ENCODE measurements at places on chromosomes 4 and X. TPM values are rescaled to one million over a fixed set of nuclear protein-coding genes. Genes with fewer than 3 reads are reported as not detected.
A peak's percentile ranks its signal among the peaks of the same experiment; 100 is the strongest.

RWDD4 gene
- total RNA-seq = 19.3 TPM

FGFBP2 gene
- total RNA-seq = not detected

PLAC1 gene
- total RNA-seq = 0.68 TPM

BMX gene
- total RNA-seq = not detected

SYTL5 gene
- 0.15 TPM for total RNA-seq

PRMT9 gene
- 10.5 TPM for total RNA-seq

FSTL5 gene
- not detected for total RNA-seq

SLBP gene
- 67.0 TPM for total RNA-seq

PABPC1L2A gene
- 0.35 TPM for total RNA-seq

SMIM10L2A gene
- total RNA-seq = 18.3 TPM

IL1RAPL1 gene
- 0.33 TPM for total RNA-seq

RHOXF2 gene
- total RNA-seq = not detected

DNA sequence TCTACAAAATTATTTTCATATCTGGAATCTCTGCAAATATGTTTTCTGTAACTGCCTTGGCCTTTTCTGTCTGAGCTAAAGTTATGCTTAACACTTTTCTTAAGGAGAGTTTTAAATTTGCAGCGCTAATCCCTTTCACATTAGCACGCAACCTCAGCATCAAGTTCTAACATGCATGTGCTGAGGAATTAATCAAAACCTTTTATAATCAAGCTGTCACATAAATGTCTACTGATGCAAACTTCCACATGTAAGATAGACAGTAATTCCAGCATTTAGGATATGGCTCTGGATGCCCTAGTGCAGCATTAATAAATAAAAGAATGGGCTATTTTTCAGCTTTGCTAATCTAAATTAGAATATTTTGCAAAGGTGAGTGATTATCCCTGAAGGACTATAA lies 17.5 kb upstream of the NEIL3 start:
- no peaks in the 10 kb centered on the region for H3K4me1 ChIP-seq
- no peaks in the 10 kb centered on the region for H3K36me3 ChIP-seq
- no peak for DNase-seq
- no peaks in the 10 kb centered on the region for H3K27me3 ChIP-seq
- H3K27ac ChIP-seq = no peak overlapping the region

DNA sequence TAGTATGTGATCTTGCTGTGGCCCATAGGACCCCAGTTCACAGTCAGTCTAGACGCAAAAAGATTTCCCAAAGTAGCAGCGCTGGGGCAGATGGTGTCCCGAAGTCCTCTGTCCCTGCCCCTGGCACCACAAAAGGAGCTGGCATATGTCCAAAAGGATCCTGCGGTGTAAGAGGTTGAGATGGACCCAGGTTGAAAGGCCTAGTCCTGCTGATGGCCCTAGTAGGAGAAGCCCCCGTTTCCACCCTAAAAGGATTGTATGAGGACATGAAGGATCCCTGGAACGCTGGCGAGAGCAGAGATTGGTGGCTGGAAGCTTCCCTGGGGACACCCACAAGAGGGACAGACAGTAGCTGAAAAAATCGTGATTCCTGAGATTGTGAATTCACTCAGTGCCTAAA lies 58.0 kb upstream of the DCAF8L1 start:
- H3K4me3 ChIP-seq = no peak overlapping the region
- H3K4me1 ChIP-seq = no peaks in the 10 kb centered on the region
- no peak overlapping the region for H3K27ac ChIP-seq

- no peak for DNase-seq
- H3K27ac ChIP-seq = no peak overlapping the region
- no peak overlapping the region for H3K4me3 ChIP-seq
- no peaks in the 10 kb centered on the region for H3K4me1 ChIP-seq
These were observed 28.8 kb downstream of the CCNI start for GRCh38 chr4:77047037-77047436.

DNA sequence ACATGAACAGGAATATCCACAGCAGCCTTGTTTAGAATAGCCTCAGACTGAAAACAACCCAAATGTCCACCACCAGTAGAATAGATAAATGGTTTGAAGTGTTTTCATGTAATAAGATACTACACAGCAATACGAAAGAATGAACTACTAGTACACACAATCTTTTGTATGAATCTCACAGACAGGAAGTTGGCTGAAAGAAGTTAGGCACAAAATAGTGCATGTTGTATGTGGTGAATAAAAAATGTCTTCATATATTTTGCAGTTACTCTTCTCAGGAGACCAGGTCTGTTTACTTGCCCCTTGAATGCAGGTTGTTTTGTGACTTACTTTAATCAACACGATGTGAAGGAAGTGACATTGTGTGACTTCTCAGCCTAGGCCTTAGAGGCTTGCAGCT lies 75.9 kb upstream of the LEF1 start:
- H3K4me1 ChIP-seq = no peaks in the 10 kb centered on the region
- no peak overlapping the region for H3K4me3 ChIP-seq
- no peak for DNase-seq
- H3K27me3 ChIP-seq = no peaks in the 10 kb centered on the region
- H3K36me3 ChIP-seq = no peaks in the 10 kb centered on the region

- peak overlapping the region; percentile 76 for H3K4me3 ChIP-seq
- no peaks in the 10 kb centered on the region for H3K4me1 ChIP-seq
- H3K27ac ChIP-seq = no peak overlapping the region
- peak; percentile 87 for DNase-seq
- peaks cover 6% of the 10 kb centered on the region for H3K27me3 ChIP-seq
These were observed 792 bp downstream of the ADRA2C start for GRCh38 chr4:3766785-3767569.

GRCh38 chr4:1855333-1856070 lies 454 bp downstream of the LETM1 start:
- no peak overlapping the region for H3K27ac ChIP-seq
- DNase-seq = no peak
- H3K4me1 ChIP-seq = no peaks in the 10 kb centered on the region
- H3K4me3 ChIP-seq = peak overlapping the region; percentile 84
- H3K27me3 ChIP-seq = peaks cover 34% of the 10 kb centered on the region

DNA sequence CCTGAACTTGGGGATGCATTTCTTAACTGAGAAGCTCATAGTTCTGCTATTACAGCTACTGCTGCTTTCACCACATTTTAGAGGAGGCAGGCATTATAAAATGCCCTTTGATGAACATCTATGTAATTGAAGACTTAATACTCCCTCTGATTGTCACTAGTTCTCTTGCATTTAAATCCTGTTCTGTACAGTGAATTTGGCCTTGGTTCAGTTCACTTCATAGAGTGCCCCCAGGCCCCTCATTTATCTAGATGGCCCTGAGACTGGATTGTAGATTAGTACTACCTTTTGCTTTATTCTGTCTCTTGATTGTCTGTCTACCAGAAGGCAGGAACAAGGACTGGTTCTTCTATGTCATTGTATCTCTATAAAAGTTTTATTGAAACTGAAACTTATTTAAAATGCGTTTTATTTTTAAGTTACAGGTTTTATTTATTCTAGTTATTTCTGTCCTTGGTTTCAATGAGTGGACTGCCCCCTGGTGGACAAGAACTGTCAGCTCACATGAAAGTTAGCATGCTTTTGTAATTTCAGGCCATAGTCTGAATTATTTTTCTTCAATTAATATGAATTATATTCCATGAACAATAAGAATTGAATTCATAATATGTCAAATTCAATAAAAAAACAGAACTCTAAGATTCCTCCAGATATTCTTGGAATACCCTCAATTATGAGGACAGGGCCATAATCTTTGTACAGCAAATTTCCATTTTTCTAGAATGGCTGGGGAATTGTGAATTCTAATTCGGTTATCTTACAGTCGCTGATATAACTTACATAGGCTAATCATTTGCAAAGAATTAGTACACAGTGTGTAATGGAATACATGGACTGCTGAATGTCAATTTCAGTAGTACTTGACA lies 47.2 kb upstream of the TMEM33 start:
- no peak for DNase-seq
- peaks cover 19% of the 10 kb centered on the region for H3K27me3 ChIP-seq
- no peak overlapping the region for H3K27ac ChIP-seq
- no peaks in the 10 kb centered on the region for H3K4me1 ChIP-seq
- H3K36me3 ChIP-seq = no peaks in the 10 kb centered on the region

DNA sequence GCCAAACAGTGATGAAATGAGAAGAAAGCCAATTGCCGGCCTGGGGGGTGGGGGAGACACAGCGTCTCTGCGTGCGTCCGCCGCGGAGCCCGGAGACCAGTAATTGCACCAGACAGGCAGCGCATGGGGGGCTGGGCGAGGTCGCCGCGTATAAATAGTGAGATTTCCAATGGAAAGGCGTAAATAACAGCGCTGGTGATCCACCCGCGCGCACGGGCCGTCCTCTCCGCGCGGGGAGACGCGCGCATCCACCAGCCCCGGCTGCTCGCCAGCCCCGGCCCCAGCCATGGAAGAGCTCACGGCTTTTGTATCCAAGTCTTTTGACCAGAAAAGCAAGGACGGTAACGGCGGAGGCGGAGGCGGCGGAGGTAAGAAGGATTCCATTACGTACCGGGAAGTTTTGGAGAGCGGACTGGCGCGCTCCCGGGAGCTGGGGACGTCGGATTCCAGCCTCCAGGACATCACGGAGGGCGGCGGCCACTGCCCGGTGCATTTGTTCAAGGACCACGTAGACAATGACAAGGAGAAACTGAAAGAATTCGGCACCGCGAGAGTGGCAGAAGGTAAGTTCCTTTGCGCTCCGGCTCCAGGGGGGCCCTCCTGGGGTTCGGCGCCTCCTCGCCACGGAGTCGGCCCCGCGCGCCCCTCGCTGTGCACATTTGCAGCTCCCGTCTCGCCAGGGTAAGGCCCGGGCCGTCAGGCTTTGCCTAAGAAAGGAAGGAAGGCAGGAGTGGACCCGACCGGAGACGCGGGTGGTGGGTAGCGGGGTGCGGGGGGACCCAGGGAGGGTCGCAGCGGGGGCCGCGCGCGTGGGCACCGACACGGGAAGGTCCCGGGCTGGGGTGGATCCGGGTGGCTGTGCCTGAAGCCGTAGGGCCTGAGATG lies at the start of gene SHOX:
SHOX (plus strand) TSS at position 180 of the 885 bp plus-strand sequence; CDS start at position 287, 107 bp downstream.
- H3K4me1 ChIP-seq = 0 out of 2 replicates have a peak, but pooled peaks cover 2% of the 10 kb centered on the region
- no peaks in the 10 kb centered on the region for H3K36me3 ChIP-seq
- H3K27me3 ChIP-seq = peaks cover 91% of the 10 kb centered on the region
- no peak within 1 kb of the TSS for H3K27ac ChIP-seq
- DNase-seq = peak; percentile 61

- no peaks in the 10 kb centered on the region for H3K27me3 ChIP-seq
- H3K36me3 ChIP-seq = peaks cover 2% of the 10 kb centered on the region
- H3K27ac ChIP-seq = no peak overlapping the region
- no peak overlapping the region for H3K4me3 ChIP-seq
These were observed 116.2 kb downstream of the GATB start for GRCh38 chr4:151644622-151645021.

- H3K4me3 ChIP-seq = peak overlapping the region; percentile 98
- no peak overlapping the region for H3K27ac ChIP-seq
- peaks cover under 1% of the 10 kb centered on the region for H3K4me1 ChIP-seq
- H3K27me3 ChIP-seq = peaks cover 2% of the 10 kb centered on the region
These were observed 855 bp downstream of the KLF3 start for GRCh38 chr4:38664706-38665401.

GRCh38 chrX:136781180-136781797 lies 557 bp upstream of the ARHGEF6 start:
- no peaks in the 10 kb centered on the region for H3K4me1 ChIP-seq
- no peak for DNase-seq
- H3K27ac ChIP-seq = no peak overlapping the region

DNA sequence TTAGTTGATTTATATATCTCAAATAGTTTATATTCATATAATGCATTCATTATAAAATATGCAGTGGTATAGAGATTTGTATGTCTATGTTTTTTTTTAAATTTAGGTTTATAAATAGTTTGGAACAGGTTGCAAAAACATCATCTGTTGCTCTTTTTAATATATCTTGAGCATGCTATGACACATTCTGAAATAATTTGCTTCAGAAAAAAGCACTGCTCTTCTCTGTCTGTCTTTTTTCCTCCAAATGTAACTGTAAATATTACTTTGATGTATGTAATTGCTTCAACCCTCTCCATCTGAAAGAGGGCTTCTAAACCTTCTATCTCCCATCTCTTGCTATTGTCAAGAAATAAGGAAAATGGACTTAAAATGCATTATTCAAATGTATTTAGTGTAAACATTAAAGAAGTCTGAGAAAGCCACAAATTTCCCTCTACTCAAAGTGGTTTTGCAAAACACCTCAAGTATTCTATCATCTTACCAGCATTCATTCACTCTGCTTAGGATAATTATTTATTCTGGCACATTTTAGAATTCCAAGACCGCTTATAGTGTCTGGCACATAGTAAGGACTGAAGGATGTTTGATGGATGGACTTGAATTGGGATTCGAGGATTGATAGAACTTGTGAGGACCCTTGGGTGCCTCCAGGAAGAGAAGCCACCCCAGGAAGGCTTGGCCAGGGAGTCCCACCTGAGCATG lies 87.8 kb downstream of the CLNK start:
- no peaks in the 10 kb centered on the region for H3K4me1 ChIP-seq
- no peaks in the 10 kb centered on the region for H3K27me3 ChIP-seq
- no peak for DNase-seq
- no peaks in the 10 kb centered on the region for H3K36me3 ChIP-seq
- H3K27ac ChIP-seq = no peak overlapping the region

GRCh38 chr4:93203708-93204107 lies 624.8 kb upstream of the ATOH1 start:
- H3K27me3 ChIP-seq = no peaks in the 10 kb centered on the region
- peaks cover 3% of the 10 kb centered on the region for H3K4me1 ChIP-seq
- DNase-seq = peak; percentile 38
- H3K36me3 ChIP-seq = no peaks in the 10 kb centered on the region
- H3K27ac ChIP-seq = no peak overlapping the region

- no peak overlapping the region for H3K27ac ChIP-seq
- no peak overlapping the region for H3K4me3 ChIP-seq
- no peaks in the 10 kb centered on the region for H3K27me3 ChIP-seq
- H3K4me1 ChIP-seq = no peaks in the 10 kb centered on the region
- no peak for DNase-seq
These were observed 59.3 kb upstream of the HS3ST1 start for GRCh38 chr4:11487868-11488544.

- DNase-seq = no peak
- H3K27ac ChIP-seq = no peak overlapping the region
- no peaks in the 10 kb centered on the region for H3K27me3 ChIP-seq
- no peak overlapping the region for H3K4me3 ChIP-seq
- peaks cover 6% of the 10 kb centered on the region for H3K36me3 ChIP-seq
These were observed 27.6 kb upstream of the SRD5A3 start for GRCh38 chr4:55318175-55319129.

GRCh38 chrX:106752101-106752678 lies 25.7 kb downstream of the RNF128 start:
- DNase-seq = peak; percentile 29
- no peaks in the 10 kb centered on the region for H3K36me3 ChIP-seq
- no peak overlapping the region for H3K4me3 ChIP-seq
- no peak overlapping the region for H3K27ac ChIP-seq
- no peaks in the 10 kb centered on the region for H3K27me3 ChIP-seq

- H3K27ac ChIP-seq = no peak overlapping the region
- no peak overlapping the region for H3K4me3 ChIP-seq
- no peaks in the 10 kb centered on the region for H3K36me3 ChIP-seq
- no peaks in the 10 kb centered on the region for H3K27me3 ChIP-seq
These were observed 245.3 kb downstream of the AFAP1 start for GRCh38 chr4:7694324-7694723.

Measured in H9 (cell line).